ENCODE measurements at places on chromosomes 2 and 18. TPM values are rescaled to one million over a fixed set of nuclear protein-coding genes. Genes with fewer than 3 reads are reported as not detected.

Gene CNTNAP5
- not detected for total RNA-seq

Gene PLCD4
- total RNA-seq: 0.62 TPM

Gene ACMSD
- not detected for total RNA-seq

Gene TUBB8B
- total RNA-seq: not detected

- peak; percentile 57 for DNase-seq
Measured at GRCh38 chr2:159225025-159226016, 61.2 kb downstream of the WDSUB1 start.
